H54 (cell line): ENCODE measurements at places on chromosomes 11 and 22.

DNA sequence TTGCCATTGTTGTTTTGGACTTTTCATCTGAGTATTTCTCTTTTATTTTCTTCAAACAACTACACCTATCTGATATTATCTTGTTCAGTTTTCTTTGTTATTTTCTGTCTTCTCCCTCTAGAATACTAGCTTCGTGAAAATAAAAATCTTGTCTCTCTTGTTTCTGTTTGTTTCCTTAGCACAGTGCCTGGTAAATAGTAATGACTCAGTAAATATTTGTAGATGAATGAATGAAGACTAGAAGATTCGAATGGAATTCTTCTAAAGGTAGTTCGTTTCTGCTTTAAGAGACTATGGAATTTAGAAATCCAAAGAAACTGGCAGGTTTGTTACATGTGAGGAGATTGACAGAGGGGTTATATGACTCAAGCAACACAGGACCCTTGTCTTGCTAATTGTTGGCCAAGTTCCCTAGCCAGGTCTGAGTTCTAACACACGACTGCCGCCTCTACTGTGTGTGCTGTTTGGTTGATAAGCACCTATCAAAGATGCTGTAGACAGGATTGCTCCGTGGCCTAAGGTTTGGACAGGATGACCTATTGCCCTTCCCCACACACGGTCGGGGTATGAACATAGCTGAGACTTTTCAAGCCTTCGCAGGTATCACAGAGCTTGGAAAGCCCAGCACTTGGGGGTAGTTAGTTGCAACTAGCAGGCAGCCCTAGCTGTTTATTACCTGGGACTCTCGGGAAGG lies 831 bp upstream of the TMEM135 start:
- no peak for DNase-seq

DNA sequence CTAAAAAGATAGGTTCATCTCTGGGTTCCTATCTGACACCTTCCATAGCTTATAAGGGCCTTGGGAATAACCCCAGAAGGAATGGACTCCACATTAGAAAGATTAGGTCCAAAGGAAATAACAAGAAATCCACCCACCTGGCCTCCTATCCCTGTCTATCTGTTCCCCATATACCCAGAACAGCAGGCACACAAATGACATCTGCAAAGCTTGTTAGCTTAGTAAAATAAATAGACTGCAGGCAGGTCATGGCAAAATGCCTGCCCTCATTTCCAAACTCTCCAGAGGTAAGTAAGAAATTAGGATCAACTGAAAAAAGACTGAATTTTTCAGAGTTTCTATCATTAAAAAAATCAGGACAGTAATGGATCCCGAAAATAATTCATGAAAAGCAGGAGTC lies 489.5 kb downstream of the DLG2 start:
- DNase-seq = no peak

DNA sequence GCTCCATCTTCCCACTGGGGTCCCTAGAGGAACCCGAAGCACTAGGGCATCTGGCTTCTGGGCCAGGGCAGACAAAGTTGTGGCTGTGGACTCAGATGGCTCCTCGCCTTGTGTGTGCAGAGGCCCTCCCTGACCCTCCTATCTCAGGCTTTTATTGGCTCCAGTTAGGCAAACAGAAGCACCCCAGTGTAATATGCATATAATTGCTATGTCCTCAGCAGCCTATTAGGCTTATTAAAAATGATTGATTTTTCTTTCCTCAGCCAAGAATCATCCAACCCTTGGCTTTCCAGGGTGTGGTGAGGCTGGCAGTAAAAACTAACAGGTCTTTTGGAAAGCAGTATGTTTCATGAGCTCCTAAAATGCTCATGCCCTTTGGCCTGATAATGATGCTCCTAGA lies 22.3 kb downstream of the UPB1 start:
- DNase-seq = no peak

- DNase-seq = no peak
Observed at GRCh38 chr11:120622189-120622875, 110.8 kb downstream of the GRIK4 start.

DNA sequence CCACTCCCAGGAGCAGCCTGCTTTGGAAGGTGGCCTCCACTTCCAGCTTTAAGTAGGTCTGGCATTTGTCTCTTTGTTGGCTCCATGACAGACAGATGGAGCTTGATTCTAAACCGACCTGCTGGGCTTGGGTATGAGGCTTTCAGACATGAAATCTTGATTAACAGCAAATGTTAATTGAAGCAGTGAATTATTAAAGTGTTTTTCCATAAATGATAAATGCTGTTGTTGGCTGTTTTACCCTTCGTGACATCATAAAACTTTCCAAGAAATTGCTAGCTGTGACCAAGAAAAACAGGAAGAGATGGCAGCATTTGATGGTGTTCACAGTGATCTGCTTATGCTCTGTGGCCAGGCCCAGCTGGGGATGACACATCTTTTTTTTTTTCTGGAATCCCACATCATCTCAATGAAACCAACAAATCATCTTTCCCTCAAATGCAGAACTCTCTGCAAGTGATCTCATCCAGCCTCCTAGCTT lies 66.1 kb downstream of the RBMXL2 start:
- DNase-seq = no peak

DNA sequence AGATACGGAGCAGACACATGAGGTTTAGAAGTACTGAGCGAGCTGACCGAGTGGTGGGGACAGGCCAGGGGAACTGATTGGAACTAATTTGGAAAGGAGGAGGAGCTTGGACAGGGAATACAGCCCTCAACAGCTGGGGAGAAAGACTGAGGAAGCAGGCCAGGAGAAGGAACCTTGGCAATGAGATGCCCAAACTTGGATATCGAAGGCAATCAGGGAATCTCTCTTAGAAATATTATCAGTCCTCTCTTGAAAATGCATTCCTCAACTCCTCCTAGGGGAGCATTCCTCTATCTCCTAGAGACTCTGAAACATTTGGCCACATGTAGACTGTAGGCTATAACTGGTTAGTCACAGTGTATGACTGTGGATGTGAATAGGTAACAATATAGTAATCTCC lies 284.6 kb downstream of the GUCY1A2 start:
- no peak for DNase-seq

DNA sequence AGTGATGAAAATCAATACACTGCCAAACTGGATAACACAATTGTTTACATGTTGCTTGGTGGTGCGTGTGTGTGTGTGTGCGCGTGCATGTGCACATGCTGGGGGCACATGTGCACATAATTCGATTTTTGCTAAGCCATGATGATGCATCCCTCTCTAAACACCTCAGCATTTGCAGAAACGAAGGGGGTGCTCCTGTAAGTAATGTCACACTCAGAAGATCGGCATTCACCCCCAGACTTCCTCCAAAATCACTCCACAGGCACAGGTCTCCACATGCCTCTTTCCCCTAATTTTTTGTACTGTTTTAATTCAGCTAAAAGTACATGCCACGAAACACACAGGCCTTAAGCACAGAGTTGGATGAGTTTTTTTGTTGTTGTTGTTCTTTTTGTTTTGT lies 341.5 kb downstream of the SHANK2 start:
- DNase-seq = no peak

DNA sequence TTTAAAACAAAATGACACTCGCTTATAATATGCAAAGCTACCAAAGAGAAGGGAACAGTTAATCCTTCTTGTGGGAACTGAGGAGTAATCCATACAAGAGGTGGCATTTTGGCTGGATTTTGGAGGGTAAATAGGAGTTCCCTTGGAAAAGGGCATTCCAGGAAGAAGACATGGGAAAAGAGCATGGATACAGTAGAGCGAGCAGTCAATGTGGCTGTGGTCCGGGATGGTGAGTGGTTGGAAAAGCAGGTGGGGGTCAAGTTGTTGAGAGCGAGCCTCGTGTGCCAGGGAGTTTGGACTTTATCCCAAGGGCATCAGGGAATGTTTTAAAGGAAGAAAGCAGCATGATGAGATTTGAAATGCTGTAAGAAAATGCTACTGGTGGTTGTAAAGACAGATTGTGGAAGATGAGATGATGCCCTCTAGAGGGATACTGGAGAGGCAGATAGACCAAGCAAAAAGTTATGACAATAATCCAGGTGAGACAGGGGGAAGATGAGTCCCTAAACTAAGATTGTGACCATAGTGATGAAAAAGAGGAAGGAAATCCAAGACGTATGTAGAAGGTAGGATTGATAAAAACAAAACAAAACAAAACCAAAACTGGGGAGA lies 3.8 kb upstream of the MMP7 start:
- no peak for DNase-seq

- DNase-seq = no peak
Observed at GRCh38 chr22:39343259-39344045, 6.3 kb upstream of the SYNGR1 start.

GRCh38 chr22:43297270-43298061 lies 45.7 kb downstream of the SCUBE1 start:
- DNase-seq = no peak

DNA sequence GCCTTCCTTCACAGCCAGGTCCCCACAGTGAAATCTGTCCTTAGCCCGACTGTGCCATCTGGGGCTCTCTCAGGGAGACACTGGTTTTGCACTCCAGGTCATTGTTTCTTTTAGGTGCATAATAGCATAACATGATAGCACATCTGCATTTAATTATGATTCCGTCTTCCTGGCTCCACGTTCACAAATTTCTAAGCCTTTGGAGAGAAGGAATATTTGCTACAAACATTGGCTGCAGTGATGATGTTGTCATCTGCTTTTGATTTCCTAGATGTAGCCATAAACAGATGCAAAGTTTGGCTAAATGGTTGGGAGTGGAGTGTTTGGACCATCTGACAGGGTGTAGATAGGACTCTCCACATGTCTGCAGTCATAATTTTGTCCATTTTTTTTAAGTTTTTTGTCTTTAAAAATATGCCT lies 12.0 kb upstream of the CAT start:
- no peak for DNase-seq

GRCh38 chr11:36362902-36363301 lies 66.8 kb downstream of the PRR5L start:
- DNase-seq = peak; percentile 27

DNA sequence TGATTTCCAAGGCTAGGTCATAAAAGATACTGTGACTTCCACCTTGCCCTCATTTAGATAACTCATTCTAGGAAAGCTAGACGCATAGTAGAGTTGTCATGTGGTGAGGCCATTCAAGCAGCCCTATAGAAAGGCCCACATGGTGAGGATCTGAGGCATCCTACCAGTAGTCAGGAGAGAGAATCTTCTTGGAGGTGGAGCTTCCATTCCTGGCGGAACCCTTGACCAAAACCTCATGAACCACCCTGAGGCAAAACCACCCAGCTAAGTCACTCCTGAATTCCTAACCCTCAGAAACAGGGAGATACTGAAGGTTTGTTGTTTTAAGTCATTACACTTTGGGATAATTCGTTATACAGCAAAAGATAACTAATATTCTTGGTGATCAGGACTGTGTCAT lies 2.9 kb upstream of the HDHD5 start:
- no peak for DNase-seq

DNA sequence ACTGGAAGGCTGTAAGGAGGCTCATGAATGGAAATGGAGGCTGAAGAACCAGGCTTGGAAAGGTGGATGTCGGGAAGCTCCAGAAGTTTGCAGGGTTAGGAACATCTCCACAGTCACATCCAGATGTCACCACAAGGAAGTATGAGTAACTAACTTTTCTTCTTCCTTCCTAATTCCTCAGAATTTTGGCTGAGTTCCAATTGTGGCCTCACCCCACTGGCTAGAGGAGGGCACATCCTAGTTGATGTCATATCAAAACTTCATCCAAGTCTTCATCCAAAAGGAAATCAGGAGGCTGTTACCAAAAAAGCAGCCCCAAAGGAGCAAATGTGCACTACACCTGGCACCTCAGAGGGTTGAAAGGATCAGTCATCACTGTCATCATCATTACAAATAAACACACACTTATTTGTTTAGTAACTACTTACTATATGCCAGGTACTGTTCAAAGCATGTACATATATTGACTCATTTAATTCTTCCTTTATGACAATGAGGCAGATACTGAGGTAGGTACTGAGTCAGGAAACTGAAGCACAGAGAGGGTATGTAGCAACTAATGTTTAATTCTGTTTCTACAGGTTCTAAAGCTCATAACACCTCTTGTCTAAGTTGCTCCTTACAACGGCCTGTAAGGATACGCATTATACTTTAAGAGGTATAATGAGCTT lies 7.3 kb upstream of the PTPN5 start:
- DNase-seq = no peak

GRCh38 chr11:128047026-128047425 lies 540.3 kb downstream of the ETS1 start:
- no peak for DNase-seq

- DNase-seq = peak; percentile 23
Observed at GRCh38 chr22:27749597-27750225, 51.8 kb downstream of the MN1 start.

DNA sequence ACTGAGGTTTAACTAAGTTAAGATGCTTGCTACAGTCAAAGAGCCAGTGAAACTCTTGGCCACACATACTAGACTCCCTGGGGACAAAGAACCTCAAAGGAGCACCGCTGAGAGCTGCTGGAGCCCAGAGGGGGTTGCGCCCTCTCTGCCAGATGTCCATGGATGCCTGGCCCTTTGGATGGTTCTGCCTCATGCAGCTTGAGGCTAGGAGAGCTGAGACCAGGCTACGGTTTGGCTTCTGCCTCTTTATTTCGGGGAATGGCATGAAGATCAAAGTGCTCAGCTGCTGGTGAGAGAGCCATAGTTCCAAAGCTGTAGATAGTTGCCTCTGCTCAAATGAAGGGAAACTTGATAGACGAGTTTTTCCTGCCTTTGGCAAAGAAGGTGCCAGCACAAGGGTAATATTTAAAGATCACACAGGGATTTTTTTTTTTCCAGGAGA lies 43.0 kb downstream of the RASSF10 start:
- DNase-seq = no peak

DNA sequence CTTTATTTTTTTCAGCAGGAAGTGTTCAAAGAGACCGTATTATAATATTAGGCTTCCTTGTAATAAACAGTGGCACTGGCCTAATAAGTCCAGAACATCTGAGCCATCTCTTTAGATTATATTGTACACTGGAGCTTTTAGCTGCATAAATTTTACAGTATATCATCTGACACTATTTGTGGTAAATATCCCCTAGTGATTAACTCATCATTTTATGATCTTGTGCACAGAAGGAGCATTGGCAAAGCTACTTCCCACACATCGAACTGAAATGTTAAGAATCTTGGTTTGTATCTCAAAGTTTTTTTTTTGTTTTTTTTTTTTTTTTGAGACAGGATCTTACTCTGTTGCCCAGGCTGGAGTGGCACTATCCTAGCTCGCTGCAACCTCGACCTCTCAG lies 162.7 kb downstream of the HIPK3 start:
- no peak for DNase-seq
